ENCODE measurements at places on chromosomes 1 and 21.

- H3K4me1 ChIP-seq = no peaks in the 10 kb centered on the region
- no peak for DNase-seq
- H3K27ac ChIP-seq = no peak overlapping the region
- peaks cover 4% of the 10 kb centered on the region for H3K36me3 ChIP-seq
These were observed 32.4 kb upstream of the GPR157 start for GRCh38 chr1:9161342-9161741.

- H3K27me3 ChIP-seq = no peaks in the 10 kb centered on the region
- H3K36me3 ChIP-seq = no peaks in the 10 kb centered on the region
- no peak for DNase-seq
These were observed 462.1 kb downstream of the LMO4 start for GRCh38 chr1:87790756-87791155.

- no peak overlapping the region for H3K4me3 ChIP-seq
- no peak for DNase-seq
- H3K4me1 ChIP-seq = no peaks in the 10 kb centered on the region
- peaks cover 4% of the 10 kb centered on the region for H3K27me3 ChIP-seq
- no peak overlapping the region for H3K27ac ChIP-seq
These were observed 15.8 kb upstream of the TRIM63 start for GRCh38 chr1:26083208-26083607.

DNA sequence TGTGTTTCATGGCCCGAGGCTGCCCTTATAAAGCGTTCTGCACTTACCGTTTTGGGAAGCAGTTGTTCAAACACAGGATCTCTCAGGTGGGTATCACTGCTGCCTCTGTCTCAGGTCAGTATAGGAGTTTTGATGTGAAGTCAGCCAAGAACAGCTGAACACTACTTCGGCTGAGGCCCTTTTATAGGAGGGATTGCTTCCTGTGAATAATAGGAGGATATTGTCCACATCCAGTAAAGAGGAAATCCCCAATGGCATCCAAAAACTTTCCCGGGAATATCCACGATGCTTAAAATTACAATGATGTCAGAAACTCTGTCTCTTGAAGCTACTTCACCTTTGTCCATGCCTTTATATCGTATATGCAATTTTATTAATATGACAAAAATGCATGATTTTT, at the start of gene SELE:
Gene SELE (minus strand): TSS at position 156 of the 400 bp plus-strand sequence. CDS start 467 bp downstream, outside the sequence.
- H3K27me3 ChIP-seq = no peaks in the 10 kb centered on the region
- no peaks in the 10 kb centered on the region for H3K36me3 ChIP-seq
- peaks cover 16% of the 10 kb centered on the region for H3K4me1 ChIP-seq
- peak; percentile 7 for DNase-seq
- no peak within 1 kb of the TSS for H3K4me3 ChIP-seq

- peaks cover 4% of the 10 kb centered on the region for H3K4me1 ChIP-seq
- no peaks in the 10 kb centered on the region for H3K36me3 ChIP-seq
- DNase-seq = no peak
- H3K4me3 ChIP-seq = no peak overlapping the region
- no peaks in the 10 kb centered on the region for H3K27me3 ChIP-seq
These were observed 31.7 kb downstream of the SELL start for GRCh38 chr1:169679692-169680091.

GRCh38 chr21:27114111-27114510, 147.2 kb upstream of the ADAMTS5 start:
- H3K4me3 ChIP-seq = no peak overlapping the region
- H3K27ac ChIP-seq = no peak overlapping the region
- H3K27me3 ChIP-seq = no peaks in the 10 kb centered on the region

GRCh38 chr1:65238010-65238409, 71.3 kb upstream of the DNAJC6 start:
- H3K27ac ChIP-seq = no peak overlapping the region
- H3K36me3 ChIP-seq = no peaks in the 10 kb centered on the region
- H3K27me3 ChIP-seq = no peaks in the 10 kb centered on the region
- no peak for DNase-seq

GRCh38 chr1:89659322-89660081, 26.6 kb downstream of the LRRC8C start:
- no peak overlapping the region for H3K27ac ChIP-seq
- H3K4me1 ChIP-seq = peaks cover 4% of the 10 kb centered on the region
- no peak overlapping the region for H3K4me3 ChIP-seq
- H3K36me3 ChIP-seq = peaks cover 24% of the 10 kb centered on the region

DNA sequence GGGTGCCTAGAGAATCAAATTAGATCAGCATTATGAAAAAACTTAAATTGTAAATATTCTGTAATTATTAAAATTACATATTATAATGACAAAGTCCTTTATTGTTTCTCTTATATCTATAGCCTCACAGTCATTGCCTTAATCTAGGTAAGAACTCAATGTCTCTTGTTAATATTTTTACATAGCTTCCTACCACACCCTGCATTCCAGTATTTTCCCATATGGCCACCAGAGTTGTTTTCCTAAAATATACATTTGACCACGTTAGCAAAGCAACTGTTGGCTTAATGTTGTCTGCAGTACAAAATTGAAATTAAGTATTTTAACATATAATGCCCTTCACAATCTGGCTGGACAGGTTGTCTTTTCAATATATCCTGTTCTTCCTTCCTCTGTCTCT, 230.3 kb downstream of the DNAH14 start:
- no peak overlapping the region for H3K4me3 ChIP-seq
- no peak overlapping the region for H3K27ac ChIP-seq
- DNase-seq = no peak
- H3K36me3 ChIP-seq = no peaks in the 10 kb centered on the region
- peaks cover 20% of the 10 kb centered on the region for H3K4me1 ChIP-seq

- H3K36me3 ChIP-seq = peaks cover 17% of the 10 kb centered on the region
- H3K4me3 ChIP-seq = no peak overlapping the region
- no peaks in the 10 kb centered on the region for H3K4me1 ChIP-seq
- no peak for DNase-seq
- no peak overlapping the region for H3K27ac ChIP-seq
These were observed 82.4 kb downstream of the WLS start for GRCh38 chr1:68149907-68150306.
